ENCODE measurements at places on chromosomes 7 and 10.

DNA sequence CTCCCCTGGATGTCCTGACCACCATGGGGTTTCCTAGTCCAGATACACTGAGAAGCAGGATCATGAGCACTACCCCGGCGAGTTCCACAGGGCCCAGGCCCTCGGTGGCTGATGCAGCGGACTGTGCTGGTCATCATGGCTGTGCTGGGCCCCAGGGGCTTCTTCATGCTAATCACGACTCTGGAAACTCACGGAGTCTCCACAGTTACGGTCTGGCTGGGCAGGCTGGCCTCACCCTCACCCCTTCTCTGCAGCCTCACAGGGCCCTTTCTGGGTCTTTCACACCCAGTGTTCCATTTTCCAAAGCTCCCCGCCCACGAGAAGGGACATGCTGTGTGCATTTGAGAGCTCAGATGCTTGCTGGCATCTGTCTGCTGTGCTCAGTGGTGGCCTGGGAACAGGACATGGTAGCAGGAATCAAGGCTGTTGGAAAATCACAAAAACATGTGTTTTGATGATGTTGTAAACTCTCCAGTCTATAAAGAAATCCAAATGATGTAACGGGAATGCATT, 119.0 kb downstream of the PTPN20 start:
- DNase-seq = no peak

DNA sequence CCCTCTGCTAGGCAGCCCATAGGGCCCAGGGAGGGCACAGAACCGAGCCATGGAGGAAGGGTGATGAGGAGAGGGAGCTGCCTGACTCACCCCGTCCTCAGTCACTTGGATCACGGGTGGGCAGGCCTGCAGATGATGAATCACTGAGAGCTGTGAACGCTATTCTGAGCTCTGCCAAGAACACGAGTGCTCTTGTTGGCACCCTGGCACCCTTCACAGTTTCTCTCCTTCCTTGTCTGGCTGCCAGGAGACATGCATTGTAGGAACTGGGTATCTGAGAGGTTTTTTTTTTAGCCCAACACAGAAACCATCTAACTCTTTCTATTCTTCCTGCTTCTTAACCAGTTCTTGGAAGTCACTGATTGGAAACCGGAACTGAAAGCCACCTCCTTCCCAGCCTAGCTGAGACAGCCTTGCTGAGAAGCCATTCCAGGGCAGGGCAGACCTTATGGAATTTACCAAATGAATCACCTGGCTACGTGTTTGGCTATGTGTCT, 82.1 kb downstream of the SLC37A3 start:
- DNase-seq = no peak

GRCh38 chr7:70215491-70215890, 617.2 kb downstream of the AUTS2 start:
- no peak for DNase-seq

DNA sequence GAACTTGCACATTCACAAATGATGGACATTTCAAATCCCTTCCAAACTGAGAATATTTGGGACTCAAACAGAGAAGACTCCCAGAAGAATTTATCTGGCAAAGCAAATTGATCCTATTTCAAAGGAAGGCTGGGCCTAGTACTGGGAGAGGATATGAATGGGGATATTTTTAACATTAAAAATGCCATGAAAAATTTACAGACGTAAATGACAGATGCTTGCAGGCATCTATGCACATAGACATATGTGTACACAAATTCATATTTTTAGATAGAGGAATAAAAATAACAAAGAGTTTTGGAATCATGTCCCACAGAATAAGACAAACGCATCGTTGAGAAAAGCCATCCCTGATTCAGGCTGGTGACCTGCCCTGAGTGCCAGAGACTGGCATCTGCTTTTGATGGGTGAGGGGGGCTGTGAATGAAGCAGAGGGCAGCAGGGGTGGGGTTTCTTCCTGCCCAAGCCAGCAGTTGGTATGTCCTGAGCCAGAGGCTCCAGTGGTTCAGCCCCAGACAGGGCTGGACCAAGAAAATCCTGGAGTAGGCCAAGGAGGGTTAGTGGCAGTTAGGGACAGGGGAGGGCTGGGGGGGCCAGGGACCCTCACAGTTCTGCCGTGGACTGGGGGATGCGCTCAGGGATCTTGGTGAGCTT, 138.5 kb downstream of the SLIT1 start:
- DNase-seq = no peak

DNA sequence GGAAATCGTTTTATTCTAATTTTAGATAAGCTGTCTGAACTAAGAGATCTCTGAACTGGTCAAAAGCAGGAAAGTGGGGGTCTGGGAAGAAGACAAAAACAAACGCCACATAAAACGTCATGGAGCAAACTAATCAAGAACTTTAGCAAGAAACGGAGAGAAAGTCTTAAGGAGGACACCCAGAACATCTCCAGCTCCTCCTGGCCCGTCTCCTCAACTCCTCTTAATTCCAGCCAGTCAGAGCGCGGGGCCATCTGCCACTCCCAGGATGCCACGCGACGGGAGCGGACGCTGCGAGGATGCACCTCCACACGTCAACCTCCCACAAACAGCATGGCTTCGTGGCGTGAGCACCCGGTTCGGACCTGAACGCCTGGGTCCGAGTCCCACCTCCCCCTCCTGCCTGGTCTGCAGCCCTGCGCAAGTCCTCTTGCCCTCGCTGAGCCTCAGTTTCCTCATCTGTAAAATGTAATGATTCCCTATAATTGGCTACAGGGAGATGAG, 598 bp downstream of the MMS19 start:
- DNase-seq = peak; percentile 37

GRCh38 chr10:983971-984655, 4.1 kb upstream of the GTPBP4 start:
- DNase-seq = no peak

GRCh38 chr7:134823400-134823799, 44.0 kb downstream of the CALD1 start:
- DNase-seq = no peak

- no peak for DNase-seq
These were observed 84.9 kb upstream of the ADRB1 start for GRCh38 chr10:113958631-113959382.

- DNase-seq = no peak
These were observed 20.8 kb downstream of the OGDHL start for GRCh38 chr10:49741108-49741995.

DNA sequence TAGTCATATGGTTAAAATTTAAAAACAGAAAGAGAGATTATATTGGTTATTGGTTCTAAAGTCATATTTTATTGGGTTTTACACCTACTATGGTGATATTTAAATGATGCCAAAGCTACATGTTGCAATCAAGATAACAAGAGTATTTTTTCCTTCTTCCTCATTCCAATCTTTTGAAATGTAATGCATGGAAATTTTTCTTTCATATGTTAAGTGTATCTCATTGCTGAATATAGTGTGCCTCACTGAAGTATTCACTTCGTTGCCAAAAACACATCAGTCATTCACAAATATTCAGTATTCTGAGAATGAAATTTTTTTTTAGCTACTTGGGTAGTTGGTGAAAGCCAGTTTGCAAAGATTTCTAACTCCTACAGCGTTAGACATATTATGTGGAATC, 19.5 kb downstream of the HDAC9 start:
- DNase-seq = no peak

DNA sequence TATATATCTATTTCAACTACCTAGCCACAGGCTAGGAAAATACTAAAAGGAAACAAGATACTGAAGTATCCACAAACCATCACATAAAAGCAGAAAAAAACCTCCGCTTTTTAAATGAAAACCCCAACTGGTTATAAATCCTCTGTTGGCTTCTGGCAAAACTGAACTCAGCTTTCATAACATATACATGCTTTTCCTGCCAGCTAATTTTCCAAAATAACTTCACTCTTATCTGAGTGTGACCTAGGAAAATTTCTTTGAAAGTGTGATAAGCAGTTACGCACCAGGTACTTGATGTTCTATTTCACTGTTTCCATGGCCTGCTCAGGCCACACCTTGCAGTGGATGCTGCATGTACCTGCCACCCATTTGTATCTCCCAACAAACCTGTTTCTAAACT, 11.8 kb downstream of the FAM3C start:
- DNase-seq = no peak

GRCh38 chr7:116138202-116138801, 72.0 kb upstream of the TES start:
- DNase-seq = peak; percentile 39

DNA sequence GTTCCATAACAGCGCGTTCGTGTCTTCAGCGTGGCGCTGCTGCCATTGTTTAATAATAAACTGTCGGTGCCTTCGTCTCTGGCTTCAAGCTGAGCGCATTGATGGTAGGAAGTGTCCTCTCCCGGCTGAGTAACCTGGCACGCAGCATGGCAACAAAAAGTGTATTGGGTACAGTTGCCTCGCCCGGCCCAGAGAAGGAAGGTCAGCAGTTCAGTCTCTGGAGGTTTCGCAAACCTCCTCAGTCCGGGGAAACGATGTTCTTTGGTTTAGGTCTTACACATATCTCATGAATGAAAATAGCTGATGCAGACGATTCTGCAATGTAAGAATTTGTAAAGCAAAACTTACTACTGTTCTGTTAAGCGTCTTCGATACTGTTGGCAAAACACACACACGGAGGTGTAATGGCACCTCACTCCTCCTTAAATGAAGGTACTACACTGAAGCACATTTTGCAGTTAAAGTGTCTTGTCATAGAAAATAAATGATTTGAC, 739 bp upstream of the CCDC186 start:
- no peak for DNase-seq

DNA sequence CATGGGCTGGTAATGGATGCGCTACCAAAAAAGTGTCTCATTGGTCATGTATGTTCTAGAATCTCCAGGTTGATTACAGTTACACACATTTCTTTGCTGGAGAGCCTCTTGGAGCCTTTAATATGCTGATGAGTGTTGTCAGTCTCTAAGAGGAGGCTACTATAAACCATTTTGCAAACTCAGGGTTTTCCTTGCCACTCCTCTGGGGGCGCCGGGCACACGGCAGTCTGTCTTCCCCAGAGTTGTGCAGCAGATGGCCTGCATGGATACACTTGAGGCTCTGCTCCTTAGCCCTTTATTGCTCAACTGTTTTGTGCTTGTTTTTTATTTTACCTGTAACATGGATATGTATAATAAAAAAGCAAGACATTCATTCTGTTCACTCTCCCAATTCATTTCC, 196.5 kb downstream of the ACTR3B start:
- DNase-seq = no peak

- DNase-seq = no peak
These were observed 405.0 kb downstream of the GRID1 start for GRCh38 chr10:85961479-85962067.

DNA sequence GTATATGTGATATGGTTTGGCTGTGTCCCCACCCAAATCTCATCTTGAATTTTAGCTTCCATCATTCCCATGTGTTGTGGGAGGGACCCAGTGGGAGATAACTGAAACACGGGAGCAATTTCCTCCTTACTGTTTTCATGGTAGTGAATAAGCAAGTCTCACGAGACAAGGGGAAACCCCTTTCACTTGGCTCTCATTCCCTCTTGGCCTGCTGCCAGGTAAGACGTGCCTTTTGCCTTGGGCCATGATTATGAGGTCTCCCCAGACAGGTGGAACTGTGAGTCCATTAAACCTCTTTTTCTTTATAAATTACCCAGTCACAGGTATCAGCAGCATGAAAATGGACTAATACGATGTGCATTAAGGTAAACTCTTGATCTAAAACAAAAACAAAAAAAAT, 357.1 kb upstream of the AOAH start:
- no peak for DNase-seq

DNA sequence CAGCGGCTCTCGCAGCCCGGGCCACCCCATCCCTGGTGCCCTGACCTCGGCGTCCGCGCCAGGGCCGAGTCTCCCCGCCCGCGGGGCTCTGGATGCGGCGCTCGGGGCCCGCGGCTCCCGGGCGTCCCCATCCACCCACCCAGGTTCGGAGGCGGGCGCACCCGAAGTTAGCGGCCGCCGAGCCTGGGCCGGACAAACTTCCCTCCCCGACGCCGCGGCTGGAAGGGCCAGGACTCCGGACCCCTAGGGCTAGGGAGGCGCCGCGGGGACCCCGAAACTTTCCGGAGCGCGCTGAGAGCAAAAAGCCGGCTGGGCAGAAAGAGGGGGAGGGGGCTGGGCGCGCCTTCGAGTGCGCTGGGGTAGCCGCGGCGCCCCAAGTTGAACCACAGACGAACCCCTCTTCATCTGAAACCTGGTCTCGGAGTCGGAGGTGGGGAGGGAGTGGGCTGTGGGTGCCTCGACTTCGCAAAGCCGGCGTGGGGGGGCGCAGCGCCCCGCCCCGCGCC, 3.7 kb upstream of the ELFN1 start:
- DNase-seq = no peak

DNA sequence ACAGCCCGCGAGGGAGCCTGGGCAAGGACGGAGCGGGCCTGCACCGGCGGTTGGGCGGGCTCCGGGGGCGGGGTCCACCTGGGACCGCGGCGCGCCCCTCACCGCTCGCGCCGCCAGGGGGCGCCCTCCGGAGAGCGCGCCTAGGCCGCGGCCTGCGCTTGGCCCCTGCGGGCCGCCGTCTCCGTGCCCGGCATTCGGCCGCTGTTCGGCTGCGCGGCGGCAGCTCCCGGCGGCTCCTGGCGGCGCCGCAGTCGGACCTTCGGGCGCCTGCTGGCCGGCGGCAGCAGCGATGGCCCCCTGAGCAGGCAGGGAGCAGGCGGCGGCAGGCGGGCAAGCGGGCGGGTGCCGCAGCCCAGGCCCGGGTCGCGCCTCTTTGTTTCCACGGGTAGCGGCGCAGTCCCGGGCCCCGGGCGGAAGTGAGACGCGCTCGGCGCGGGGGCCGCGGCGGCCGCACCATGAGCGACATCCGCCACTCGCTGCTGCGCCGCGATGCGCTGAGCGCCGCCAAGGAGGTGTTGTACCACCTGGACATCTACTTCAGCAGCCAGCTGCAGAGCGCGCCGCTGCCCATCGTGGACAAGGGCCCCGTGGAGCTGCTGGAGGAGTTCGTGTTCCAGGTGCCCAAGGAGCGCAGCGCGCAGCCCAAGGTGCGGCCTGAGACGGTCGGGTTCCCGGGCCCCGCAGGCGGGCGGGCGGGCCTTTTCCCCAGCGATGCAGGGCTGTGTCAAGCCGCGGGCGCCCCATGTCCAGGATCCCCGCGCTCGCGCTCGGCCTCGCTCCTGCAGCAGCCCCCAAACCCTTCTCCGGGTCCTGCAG, at the start of gene INTS15:
TSS of gene INTS15 (plus strand) at position 193 of the 816 bp plus-strand sequence. CDS start at position 456, 263 bp downstream.
- DNase-seq = peak; percentile 89

- DNase-seq = no peak
These were observed 65.7 kb downstream of the AP3M1 start for GRCh38 chr10:74084955-74085354.

GRCh38 chr10:65742906-65743305, 1182.9 kb upstream of the LRRTM3 start:
- DNase-seq = no peak

DNA sequence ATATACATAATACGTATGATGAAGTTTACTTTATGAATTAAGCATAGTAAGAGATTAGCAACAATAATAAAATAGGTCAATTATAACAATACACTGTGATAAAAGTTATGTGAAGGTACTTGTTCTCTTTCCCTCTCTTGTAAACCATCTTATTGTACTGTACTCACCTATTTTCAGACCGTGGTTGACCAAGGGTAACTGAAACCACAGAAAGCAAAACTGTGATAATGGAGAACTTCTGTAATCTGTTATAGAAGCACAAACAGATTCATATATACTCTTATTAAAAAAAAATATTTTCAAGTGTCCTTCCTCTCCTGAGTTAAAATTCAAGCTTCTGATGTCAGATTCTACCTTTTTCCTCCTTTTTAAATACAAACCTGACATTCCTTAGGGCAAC, 1247.8 kb upstream of the SORCS1 start:
- DNase-seq = no peak

All from naive B cell (primary cell).